ENCODE measurements at places on chromosomes 6 and 20.

DNA sequence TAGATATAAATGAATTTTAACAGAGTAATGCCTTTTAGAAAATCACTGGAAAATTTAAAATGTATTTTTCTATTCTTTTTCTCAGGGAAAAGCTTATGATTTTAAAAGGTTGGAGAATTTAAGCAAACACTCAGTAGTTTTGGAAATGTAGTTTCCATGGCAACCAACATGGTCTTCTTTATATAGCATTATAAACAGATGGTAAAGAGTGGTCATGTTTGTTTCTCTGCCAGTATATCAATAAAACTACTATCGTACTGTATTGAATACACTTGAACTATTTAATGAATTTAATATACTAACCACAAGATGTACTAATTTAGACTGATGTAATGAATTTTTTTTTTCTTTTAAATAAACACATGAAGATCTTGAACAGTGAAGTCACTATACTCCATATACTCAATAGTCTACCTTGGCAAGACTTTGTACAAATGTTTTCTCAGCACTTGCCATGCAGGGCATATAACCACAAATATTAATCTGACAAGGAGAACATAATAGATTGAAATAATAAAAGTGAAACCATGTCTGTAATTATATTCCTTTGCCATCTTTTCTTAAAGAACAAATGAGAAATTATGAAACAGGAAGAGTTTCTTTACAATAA lies 105.5 kb downstream of the PDSS2 start:
- peak; percentile 3 for DNase-seq

DNA sequence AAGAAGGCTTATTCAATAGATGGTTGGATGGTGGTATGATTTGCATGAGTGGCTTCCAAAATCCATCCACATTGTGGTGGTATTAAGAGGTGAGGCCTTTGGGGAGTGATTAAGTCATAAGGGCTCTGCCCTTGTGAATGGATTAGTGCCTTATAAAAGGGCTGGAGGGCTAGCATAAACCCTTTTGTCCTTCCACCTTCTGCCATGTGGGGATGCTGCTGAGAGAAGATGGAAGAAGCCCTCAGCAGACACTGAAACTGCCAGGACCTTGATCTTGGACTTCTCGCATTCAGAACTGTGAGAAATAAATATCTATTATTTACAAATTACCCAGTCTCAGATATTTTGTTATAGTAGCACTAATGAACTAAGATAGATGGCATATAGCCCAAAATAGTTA lies 27.8 kb upstream of the SRPK1 start:
- peak; percentile 17 for DNase-seq

DNA sequence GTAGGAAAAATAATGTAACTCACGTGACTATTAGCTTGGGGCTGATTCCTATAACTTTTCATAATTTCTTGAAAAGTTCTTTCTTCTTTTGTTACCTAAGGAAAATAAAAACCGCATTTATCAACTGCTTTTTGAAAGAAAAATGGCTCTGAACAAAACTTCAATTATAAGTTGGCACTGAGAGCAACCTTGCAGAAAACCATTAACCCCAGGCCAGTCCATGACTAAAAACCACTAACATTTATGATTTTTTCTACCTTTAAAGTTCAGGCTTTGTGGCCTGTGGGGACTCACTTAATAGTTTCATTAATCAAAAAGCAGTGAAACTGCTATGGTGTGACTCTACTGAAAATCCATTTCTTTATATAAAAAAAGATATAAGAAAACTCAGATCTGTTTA lies 69.1 kb upstream of the SAMHD1 start:
- DNase-seq, result no peak

DNA sequence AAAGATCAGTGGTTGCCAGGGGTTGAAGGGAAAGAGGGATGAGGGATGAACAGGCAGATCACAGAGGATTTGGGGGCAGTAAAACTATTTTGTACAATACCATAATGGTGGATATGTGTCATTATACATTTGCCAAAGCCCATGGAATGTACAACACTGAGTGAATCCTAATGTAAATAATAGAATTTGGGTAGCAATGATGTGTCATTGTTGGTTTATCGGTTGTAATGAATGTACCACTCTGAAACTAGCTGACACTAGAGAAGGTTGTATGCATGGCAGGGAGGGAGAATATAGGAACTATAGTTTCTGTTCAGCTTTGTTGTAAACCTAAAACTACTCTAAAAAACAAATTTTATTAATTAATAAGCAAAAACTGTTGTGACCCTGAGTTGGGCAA lies 17.8 kb upstream of the ASF1A start:
- peak; percentile 88 for DNase-seq

GRCh38 chr6:4931530-4932227 lies 72.2 kb downstream of the RPP40 start:
- DNase-seq, result peak; percentile 24

DNA sequence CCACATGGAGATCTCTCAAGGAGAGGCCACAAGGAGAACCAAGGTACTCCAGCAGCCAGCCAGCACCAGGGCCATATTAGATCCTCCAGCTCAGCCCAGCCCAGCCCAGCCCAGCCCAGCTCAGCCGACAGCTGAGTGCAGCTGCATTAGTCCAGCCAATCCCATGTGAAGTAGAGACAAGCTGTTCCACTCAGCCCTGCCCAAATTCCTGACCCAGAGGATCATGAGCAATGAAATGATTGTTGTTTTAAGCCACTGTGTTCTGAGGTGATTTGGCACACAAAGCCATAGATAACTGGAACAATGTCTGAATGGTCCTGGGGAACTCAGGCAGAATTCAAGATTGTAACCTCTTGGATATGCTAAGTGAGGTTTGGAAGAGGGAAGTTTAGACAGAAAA lies 59.5 kb upstream of the BMP2 start:
- DNase-seq, result peak; percentile 75

GRCh38 chr20:56752274-56752673 lies 123.2 kb downstream of the TFAP2C start:
- DNase-seq, result no peak

- DNase-seq, result no peak
Observed at GRCh38 chr20:57959589-57959988, 249.8 kb upstream of the PMEPA1 start.

DNA sequence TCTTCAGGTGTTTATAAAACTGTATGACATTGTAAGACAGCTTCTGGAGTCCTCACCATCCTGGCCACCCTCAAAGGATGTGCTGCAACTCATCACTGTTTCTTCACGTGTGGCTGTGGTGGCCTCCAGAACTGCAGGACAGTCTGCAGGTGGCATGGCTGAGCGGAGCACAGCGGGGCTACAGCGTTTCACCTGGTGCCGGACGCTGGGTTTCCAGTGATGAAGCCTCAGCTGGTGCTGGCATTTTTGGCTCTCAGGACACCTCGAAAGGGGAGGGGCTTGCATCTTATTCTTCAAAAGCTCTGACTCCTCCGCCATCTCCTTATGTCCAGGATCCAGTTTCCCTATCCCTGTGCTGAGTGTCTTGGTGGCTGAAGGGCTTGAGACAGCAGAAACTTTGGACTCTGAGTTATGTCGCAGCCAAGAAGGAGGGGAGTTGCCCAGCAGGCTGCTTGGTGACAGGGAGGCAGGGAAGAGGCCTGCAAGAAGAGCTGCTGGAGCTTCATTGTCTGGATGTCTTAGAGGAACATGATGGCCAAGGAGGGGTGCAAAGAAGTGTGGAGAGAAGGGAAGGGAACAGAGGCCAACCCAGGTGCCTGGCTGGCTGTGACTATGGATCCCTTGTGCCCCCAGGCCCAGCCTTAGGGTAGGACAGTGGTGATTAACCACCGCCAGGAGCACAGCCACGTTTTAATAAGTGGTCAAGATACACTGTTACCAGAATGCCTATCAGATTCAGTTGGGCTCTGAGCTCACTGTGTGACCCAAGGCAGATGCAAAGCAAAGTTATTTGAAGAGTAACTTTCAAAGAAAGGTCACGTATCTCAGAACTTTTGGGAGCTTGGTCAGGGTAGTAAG lies 58.7 kb downstream of the GTF2H5 start:
- no peak for DNase-seq

GRCh38 chr20:59537991-59538390 lies 66.3 kb upstream of the PHACTR3 start:
- DNase-seq, result no peak

GRCh38 chr6:50717734-50718457 lies 4.6 kb downstream of the TFAP2D start:
- DNase-seq, result no peak

- peak; percentile 96 for DNase-seq
Observed at GRCh38 chr20:34907616-34908469, 31.4 kb downstream of the ACSS2 start.

DNA sequence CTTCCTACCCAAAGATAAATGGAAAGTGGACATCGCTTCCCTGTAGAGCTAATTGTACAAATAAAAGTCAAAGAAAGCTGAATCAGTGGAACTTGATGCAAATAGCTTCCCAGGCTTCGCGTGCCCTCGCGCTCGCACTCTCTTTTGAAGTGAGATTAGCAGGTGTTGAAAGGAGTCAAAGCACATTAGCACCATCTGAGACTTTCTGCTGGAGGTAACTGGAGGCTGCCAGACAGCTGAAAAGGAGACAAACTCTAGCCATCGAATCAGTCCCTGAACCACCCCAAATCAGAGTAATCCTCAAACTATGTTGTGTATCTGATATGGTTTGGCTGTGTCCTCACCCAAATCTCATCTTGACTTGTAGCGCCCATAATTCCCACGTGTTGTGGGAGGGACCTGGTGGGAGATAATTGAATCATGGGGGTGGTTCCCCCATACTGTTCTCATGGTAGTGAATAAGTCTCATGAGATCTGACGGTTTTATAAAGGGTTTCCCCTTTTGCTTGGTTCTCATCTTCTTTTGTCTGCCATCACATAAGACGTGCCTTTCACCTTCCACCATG lies 23.7 kb downstream of the SULF2 start:
- DNase-seq, result no peak

DNA sequence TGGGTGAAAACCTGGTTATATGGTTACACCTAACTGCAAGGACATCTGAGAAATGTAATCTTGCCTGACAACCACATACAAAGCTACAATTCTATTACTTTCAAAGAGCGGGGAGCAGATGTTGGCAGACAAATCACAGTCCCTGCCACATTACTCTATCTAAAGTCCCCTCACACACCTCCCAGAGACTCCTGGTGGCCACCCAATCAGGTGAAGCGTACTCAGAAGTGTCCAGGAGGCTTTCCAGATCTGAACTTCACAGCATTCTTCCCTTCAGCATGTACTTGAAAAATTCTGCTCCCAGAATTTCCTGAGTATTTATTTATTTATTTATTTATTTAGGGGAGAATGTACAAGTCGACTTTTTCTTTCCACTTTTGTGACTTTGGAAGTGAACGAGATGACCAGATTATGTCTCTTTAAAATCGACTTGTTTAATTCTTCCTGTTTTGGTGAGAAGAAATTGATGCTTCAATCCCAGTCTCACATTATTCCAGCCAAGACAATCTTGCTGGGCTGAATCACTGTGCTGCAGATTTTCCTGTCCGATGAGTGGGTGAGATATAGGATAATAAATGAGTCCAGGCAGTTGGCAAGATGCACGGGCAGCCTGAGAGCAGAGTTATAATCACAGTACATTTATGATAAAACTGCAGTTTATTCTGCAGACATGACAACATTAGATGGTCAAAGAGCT lies 46.9 kb upstream of the POPDC3 start:
- DNase-seq, result no peak

GRCh38 chr6:135902756-135903331 lies 51.3 kb downstream of the PDE7B start:
- DNase-seq, result no peak

DNA sequence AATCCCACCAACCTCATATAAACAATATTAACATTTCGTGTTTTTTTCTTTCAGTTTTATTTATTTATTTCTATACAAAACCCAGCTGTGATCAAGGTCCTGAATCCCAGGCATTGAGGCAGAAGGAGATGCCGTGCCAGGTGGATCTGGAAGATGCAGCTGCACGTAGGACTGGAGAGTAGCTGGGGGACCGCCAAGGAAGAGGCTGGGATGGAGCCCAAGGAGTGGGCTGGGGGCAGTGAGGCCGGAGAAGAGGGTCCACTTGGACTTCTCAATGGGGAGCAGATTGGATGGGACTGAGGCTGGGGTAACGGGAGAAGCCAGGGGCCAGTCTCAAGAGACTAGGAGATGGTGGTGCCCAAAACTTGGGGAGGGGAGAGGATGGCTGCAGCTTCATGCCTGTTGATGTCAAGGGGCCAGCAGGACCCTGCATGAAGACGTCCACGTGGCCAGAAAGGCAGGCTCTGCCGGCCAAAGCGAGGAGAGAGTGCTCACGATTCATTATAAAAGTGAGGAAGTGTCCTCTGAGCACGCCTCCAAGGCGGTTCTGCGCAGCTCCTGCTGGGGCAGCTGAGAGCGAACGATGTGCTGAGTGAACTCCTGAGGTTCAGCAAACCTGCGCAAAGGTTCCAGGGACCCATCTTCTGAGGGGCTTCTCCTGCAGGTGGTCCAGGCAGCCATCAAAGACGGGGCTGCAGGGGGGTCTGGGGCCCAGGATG lies 110.3 kb downstream of the BMP7 start:
- DNase-seq, result no peak

GRCh38 chr6:166798652-166799051 lies 157.7 kb downstream of the RNASET2 start:
- no peak for DNase-seq

GRCh38 chr6:90135667-90136066 lies 161.0 kb downstream of the BACH2 start:
- DNase-seq, result peak; percentile 80

GRCh38 chr20:20439602-20440190 lies 71.8 kb downstream of the INSM1 start:
- DNase-seq, result no peak

DNA sequence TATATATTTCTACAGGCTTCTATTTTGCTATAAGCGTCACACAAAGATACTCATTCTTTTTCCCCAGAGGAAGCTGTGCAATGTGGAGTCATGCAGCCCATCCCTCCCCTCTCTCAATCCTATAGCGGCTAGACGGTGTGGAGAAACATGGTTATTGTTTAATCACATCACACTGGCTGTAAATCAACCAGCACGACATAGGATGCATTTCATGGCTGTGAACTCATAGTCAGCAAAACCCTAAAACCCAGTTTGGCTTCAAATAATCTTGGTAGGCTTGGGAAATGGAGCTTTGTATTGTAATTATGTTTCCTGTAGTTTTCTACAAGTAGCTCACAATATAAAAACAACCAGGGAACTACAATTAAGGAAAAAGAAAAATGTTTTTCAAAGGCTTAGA lies 16.8 kb downstream of the FOXC1 start:
- no peak for DNase-seq

DNA sequence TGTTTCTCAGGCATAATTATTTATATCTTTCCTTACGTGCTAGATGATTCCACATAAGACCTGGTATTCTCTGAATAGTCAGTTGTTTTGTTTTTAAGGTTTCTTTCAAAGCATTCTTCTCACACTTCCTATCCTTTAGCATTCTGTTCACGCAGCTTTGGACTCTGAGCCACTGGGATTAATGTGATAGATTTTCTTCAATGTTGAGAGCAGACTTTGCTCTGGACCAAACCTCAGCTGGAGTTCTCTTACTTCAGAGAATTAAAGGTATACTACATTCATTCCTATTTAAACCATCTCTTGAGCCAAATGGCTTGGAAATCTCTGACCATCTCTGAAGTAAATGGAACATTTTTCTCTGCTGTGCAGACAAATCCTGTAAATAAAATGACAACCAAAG lies 70.7 kb upstream of the TRAF3IP2 start:
- DNase-seq, result no peak

GRCh38 chr6:3398755-3399696 lies 57.8 kb downstream of the SLC22A23 start:
- DNase-seq, result no peak

- no peak for DNase-seq
Observed at GRCh38 chr20:39651645-39652325, 689.6 kb downstream of the DHX35 start.
